Stimulated activated CD4-positive, alpha-beta T cell treated with anti-CD3 and anti-CD28 coated beads, TNF-alpha, amount 100 ng/mL, for 4 hours (primary cell): ENCODE measurements at places on chromosomes 16 and 17.

DNA sequence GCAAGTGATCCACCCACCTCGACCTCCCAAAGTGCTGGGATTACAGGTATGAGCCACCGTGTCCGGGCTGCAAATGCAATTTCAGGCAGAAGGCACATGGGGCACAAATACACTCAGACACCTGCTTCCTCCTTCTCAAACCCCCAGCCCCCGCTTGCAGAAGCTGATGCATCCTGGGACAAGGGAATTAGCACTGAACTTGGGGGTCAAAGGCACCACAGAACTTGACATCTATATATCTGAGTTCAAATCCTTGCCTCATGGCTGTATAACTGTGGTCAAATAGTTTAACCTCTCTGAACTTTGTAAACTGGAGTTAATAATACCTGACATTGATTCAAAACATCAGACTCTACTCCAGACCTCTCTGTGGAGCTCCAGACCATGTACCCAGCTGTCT is 4.1 kb upstream of the ARL5C start:
- no peak for DNase-seq

GRCh38 chr17:34249478-34249877 is 5.6 kb upstream of the CCL2 start:
- DNase-seq, result no peak

DNA sequence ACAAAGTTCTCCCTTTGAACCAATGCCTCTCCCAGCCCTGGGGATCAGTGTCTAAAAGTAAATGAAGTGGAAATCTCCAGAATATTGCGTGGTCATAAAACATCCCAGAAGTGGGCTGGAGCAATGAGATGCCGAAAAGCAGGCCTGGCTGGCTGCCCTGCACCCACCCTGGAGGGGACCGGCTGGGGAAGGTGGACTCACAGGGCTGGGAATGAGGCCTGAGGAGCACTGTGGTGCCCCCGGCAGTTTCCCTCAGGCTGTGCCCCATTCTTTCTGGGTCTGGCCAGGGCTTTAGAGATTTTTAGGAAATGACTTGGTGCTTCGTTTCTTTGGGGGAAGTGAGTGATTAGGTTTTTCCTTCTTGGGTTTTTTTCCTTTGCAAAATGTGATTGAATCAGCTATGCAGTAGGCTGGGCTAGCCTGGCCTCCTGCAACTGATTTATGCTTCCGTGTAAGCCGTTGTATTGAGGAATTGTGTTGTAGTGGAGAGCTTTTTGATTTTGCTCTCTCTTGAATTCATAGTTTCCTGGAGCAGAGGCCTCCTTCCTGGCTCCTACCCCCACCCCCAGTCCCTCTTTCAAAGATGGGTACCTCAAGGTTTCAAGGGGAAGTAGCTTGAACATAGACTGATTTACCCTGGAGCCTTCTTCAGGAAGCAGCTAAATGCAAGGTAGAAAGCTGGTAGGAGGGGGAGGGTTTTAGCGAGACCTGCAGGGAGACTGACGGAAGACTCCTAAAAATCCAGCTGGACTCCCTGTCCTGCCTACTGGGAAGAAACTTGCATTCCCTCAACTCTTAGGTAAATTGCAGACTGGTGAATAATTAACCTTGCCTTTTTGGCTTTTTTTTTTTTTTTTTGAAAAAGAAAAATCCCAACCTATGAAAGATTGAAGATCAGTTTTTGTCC is 170.2 kb downstream of the RAB11FIP4 start:
- DNase-seq, result no peak

- DNase-seq, result no peak
Measured at GRCh38 chr17:12911239-12911638, 106.6 kb downstream of the ELAC2 start.

DNA sequence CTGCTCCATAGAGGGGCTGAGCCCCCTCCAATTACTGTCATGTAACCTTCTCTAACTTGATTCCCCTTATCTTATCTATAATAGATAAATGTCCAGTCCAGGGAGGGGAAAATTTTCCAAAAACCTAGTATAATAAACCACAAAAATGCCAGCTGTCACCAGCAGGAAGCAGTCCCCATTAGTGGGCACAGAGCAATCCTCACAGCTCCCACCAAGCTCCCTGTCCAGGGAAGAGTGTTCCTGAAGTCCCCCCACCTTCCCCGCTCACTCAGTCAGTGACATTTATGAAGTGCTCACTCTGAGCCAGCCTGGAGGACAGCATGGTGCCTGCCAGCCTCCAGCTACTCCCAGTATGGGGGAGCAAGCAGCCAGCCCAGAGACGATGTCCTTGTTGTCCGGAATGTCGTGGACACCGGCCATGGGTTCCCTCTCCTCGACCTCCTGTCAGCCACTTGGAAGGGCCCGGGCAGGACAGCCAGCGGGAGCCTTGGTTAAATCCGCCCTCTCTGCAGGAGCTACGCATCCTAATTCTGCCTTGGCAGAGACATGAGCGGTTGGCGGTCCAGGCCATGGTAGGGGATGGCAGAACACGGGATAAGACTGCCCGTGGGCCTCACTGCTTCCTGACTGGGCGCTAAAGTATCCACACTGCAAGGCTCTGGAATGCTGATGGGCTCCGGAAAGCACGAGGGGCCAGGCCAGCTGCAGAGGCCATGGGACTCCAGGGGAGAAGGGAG is 102.0 kb upstream of the CDH5 start:
- DNase-seq, result no peak

GRCh38 chr16:72244853-72245252 is 72.9 kb upstream of the PMFBP1 start:
- DNase-seq, result no peak

DNA sequence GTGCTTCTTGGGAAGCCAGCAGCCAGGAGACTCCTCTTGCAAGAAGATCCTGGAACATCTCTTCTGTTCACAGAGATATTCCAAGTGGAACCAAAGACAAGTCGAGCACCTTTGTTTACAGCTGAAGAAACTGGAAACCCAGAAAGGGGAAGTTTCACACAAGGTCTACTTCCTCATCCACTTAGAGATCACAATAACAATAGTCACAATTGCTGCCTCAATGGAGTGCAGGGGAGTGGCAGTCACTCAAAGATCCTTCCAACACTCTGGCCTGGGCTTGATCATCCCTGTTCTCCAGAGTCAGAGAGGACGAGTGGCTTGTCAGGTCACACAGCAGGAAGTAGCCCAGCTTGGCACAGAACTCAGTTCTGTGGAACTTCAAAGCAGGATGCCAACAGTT is 46.9 kb upstream of the SIAH1 start:
- DNase-seq, result no peak

GRCh38 chr17:19551591-19552148 is 18.0 kb downstream of the SLC47A1 start:
- DNase-seq, result no peak

- DNase-seq, result no peak
Measured at GRCh38 chr16:12020009-12020408, 43.5 kb downstream of the SNX29 start.
